ENCODE measurements at places on chromosomes 7 and 10. TPM values are rescaled to one million over a fixed set of nuclear protein-coding genes. Genes with fewer than 3 reads are reported as not detected.

GRCh38 chr10:121362026-121362425, 236.2 kb downstream of the FGFR2 start:
- no peak overlapping the region for H3K4me3 ChIP-seq
- H3K4me1 ChIP-seq: no peaks in the 10 kb centered on the region
- peak; percentile 49 for DNase-seq
- H3K36me3 ChIP-seq: no peaks in the 10 kb centered on the region

- no peak for DNase-seq
- H3K36me3 ChIP-seq: no peaks in the 10 kb centered on the region
- no peak overlapping the region for H3K27ac ChIP-seq
- no peaks in the 10 kb centered on the region for H3K4me1 ChIP-seq
- H3K4me3 ChIP-seq: no peak overlapping the region
Observed at GRCh38 chr10:36269222-36269621, 627.1 kb upstream of the FZD8 start.

DNA sequence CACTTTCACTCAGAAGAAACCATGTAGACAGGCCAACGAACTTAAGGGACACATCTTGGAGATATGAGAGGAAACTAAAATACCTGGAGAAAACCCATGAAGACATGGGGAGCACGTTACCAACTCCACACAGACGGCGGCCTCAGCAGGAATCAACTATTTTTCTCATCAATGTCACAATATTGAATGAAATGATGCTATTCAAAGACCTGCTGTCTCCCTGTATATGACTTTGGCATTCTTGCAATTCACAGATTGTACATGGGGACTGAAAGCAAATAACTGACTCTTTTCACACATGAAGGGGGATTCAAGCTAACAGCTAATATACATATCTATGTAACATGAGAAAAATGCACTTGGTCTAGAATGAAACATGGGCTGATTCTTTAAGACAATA, 869.0 kb downstream of the NXPH1 start:
- no peaks in the 10 kb centered on the region for H3K4me1 ChIP-seq
- H3K27ac ChIP-seq: no peak overlapping the region
- no peak for DNase-seq
- H3K36me3 ChIP-seq: no peaks in the 10 kb centered on the region
- no peaks in the 10 kb centered on the region for H3K27me3 ChIP-seq

- H3K36me3 ChIP-seq: no peaks in the 10 kb centered on the region
- H3K27ac ChIP-seq: no peak overlapping the region
- no peak overlapping the region for H3K4me3 ChIP-seq
- H3K4me1 ChIP-seq: no peaks in the 10 kb centered on the region
Observed at GRCh38 chr7:125057963-125058362, 128.3 kb upstream of the POT1 start.

DNA sequence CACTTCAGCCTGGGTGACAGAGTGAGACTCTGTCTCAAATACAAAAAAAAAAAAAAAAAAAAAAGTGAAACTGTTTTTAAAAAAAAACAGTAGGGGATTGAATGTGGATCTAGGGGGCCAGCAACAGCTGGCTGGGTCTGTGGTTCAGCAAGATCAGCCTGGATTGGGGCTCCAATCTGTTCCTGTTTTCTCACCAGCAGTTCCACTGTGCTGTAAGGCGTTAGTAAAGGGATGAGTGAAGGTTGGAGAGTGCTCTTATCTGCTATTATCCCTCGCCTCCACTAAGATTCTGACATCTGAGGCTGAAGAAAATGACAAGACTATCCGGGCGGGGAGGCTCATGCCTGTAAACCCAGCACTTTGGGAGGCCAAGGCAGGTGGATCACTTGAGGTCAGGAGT, 41.6 kb upstream of the GTF2IRD1 start:
- no peak overlapping the region for H3K4me3 ChIP-seq
- H3K4me1 ChIP-seq: no peaks in the 10 kb centered on the region
- DNase-seq: no peak
- no peak overlapping the region for H3K27ac ChIP-seq

GRCh38 chr10:93225938-93226337, 152.2 kb downstream of the CYP26A1 start:
- H3K4me1 ChIP-seq: no peaks in the 10 kb centered on the region
- no peaks in the 10 kb centered on the region for H3K27me3 ChIP-seq
- H3K36me3 ChIP-seq: no peaks in the 10 kb centered on the region
- peak overlapping the region; percentile 52 for H3K27ac ChIP-seq
- no peak overlapping the region for H3K4me3 ChIP-seq
- no peak for DNase-seq

Gene SHH
- total RNA-seq: not detected

Gene FIS1
- total RNA-seq: 252 TPM

Gene SRGN
- total RNA-seq: 97.2 TPM

Gene POU6F2
- total RNA-seq: not detected

Gene LRIT1
- total RNA-seq: not detected

All from breast epithelium (tissue), 4 donors.